ENCODE measurements at places on chromosomes 7 and 10.

- DNase-seq = no peak
Measured at GRCh38 chr7:40276061-40276460, 141.3 kb downstream of the SUGCT start.

- DNase-seq = no peak
Measured at GRCh38 chr10:8017277-8017676, 37.2 kb upstream of the GATA3 start.

DNA sequence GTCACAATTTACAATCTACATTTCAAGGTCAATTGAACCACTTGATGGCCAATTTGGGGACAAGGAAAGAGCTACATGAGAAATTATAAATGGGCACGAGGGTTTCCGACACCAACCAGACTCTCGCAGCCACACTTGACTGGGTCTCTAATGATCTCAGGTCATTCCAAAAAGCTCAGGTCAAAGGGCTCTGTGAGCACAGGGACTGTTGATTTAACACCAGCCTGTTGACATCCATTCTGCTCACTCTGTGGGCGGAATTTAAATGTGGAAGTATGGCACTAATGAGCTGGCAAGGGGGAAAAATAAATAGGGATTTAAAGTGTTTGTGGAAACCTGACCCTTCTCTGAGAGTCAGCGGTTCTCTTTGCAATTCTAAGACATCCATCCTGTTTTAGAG, 810.7 kb upstream of the AUTS2 start:
- DNase-seq = no peak

DNA sequence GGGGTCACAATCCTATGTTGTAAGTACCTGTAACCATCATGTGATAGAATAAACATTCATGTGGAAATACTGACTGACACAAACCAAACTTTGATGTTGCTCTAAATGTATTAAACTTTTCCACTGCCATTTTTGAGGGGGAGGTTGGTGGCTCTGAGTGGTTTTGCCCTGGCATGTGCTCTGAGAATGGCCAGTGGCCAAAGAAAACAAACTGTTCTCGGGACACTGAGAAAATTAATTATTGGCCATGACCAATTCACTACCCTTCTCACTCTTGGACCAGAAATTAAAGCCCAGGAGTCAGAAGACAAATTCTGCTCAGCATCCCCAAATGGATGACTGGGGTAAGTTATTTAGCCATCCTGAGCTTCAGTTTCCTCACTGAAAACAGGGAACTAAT, 195.9 kb downstream of the XPNPEP1 start:
- DNase-seq = no peak

GRCh38 chr10:97230146-97230545, 44.4 kb upstream of the SLIT1 start:
- DNase-seq = peak; percentile 56

GRCh38 chr10:118793545-118793944, 38.8 kb upstream of the CACUL1 start:
- DNase-seq = no peak

GRCh38 chr7:84196084-84196503, 1.5 kb upstream of the SEMA3A start:
- DNase-seq = no peak

DNA sequence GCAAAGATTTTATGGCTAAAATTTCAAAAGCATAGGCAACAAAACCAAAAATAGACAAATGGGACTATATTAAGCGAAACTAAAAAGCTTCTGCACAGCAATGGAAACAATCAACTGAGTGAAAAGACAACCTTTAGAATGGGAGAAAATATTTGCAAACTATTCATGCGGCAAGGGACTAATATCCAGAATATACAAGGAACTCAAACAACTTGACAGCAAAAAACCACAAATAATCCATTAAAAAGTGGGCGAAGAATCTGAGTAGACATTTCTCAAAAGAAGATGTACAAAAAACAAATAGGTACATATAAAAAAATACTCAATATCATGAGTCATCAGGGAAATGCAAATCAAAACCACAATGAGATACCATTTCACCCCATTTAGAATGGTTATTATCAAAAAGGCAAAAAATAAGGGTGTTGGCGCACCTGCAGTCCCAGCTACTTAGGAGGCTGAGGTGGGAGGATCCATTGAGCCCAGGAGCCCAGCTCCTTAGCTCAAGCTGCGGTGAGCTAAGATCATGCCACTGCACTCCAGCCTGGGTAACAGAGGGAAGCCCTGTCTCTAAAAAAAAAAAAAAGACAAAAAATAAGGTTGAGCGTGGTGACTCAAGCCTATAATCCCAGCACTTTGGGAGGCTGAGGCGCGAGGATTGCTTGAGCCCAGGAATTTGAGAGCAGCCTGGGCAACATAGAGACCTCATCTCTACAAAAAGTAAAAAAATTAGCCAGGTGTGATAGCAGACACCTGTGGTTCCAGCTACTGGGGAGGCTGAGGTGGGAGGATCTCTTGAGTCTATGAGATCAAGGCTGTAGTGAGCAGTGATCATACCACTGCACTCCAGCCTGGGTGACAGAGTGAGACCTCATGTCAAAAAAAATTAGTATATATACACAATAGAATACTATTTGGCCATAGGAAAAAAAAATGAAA, 4.2 kb upstream of the CCM2 start:
- DNase-seq = no peak

- no peak for DNase-seq
Measured at GRCh38 chr10:10489805-10490571, 527.7 kb upstream of the CELF2 start.

DNA sequence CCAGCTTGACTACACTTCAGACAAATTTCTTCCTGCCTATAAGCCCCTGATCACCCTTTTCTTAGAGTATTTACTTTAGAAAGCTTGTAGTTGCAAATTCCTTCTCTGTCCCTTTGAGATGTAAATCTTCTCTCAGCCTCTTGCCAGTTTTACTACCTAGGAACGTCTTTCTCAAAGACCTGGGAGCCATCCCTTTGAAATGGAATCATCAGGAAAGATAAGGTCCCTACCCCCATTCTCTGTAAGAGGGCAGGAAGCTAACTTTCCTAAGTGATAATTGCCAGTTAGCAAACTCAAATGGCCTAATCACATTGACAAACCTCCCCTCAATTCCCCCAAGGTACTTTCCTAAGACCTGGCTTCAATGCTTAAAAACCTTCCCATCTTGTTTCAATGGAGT, 304.5 kb downstream of the MDFIC start:
- no peak for DNase-seq

GRCh38 chr7:106865130-106866041, at the start of gene PIK3CG:
Gene PIK3CG (plus strand): TSS chr7:106865282. CDS start chr7:106867562, 2,280 bp downstream.
- DNase-seq = peak; percentile 72

- no peak for DNase-seq
Measured at GRCh38 chr7:31299336-31299735, 41.2 kb downstream of the NEUROD6 start.

GRCh38 chr7:111639934-111640333, 77.6 kb upstream of the IMMP2L start:
- DNase-seq = no peak

DNA sequence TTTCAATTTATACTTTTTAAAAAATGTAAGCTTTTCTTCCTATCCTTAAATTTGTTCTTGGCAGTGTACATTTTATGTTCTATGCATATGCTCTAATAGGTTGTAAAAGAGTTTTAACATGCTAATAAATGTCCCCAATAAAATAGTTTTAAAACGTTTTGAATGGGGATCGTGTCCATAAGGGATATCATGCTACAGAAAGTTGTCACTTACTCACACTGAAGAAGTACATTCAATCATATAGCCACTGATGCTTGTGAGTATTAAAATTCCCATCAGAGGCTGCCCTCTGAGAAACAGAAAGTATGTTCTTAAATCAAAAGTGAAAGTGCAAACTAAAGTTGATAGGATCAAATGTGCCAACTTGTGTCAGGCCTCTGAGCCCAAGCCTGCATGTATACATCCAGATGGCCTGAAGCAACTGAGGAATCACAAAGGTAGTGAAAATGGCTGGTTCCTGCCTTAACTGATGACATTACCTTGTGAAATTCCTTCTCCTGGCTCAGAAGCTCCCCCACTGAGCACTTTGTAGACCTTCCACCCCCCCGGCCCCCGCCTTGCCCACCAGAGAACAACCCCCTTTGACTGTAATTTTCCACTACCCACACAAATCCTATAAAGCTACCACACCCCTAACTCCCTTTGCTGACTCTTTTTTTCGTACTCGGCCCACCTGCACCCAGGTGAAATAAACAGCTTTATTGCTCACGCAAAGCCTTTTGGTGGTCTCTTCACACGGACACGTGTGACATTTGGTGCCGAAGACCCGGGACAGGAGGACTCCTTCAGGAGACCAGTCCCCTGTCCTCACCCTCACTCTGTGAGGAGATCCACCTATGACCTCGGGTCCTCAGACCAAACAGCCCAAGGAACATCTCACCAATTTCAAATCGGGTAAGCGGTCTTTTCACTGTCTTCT, 877 bp upstream of the NOD1 start:
- DNase-seq = peak; percentile 58

- no peak for DNase-seq
Measured at GRCh38 chr10:65565246-65565645, 1360.6 kb upstream of the LRRTM3 start.

DNA sequence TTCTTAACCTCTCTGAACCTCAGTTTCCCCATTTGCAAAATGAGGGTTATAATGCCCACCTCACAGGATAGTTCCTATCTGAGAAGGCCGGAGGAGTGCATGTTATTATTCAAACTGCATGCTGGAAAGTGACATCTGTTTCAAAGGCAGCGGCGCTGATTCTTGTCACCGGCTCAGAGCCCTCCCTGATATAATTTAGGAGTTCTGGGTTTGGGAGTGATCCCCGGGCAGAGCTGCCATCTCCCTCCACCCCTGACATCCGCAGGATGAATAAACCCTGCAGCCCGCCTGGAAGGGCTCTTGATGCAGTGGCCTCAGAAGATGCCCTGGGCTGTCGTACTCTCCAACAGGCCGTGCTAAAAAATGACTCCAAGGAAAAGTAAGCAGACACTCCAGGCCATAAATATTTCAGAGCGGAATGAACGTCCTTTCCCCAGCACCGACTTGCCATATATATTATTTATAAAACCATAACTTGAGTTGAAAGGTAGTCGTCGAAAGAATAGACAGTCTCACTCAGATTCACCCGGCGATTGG, 47.0 kb upstream of the MYL10 start:
- DNase-seq = no peak

GRCh38 chr10:58104351-58104751, 163.3 kb downstream of the IPMK start:
- DNase-seq = no peak

DNA sequence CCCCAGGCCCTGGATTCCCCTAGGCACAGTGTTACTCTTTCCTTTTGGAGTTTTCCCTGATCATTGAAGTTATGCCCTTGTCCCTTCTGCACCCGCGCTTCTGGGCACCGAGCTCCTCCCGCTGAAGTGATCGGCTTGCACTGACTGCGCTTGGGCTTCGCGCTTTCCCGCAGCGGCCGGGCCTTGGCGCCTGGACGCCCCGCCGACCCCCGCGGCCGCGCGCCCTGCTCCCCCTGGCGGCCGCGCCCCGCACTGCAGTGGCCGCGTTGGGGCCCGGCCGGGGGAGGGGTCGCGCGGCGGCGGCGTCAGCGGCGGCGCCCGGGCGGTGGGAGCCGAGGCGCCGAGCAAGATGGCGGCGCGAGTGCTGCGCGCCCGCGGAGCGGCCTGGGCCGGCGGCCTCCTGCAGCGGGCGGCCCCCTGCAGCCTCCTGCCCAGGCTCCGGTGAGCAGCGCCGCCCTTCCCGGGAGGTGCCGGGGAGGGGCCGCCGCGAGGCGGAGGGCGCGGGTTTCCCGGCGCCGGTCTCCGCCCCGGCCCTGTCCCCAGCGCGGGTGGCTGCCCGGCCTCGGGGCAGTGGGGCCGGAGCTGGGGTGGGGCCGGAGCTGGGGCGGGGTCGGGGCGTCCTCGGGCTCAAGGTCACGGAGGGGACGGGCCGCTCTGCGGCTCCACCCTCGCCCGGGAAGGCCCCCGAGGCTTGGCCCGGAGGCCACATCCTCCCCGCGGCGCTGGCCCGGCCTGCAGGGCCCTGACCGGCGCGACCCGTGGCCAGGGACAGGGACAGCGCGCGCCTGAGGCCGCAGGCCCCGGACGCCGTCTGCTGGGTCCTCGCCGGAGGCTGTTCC, at the start of gene NIPSNAP2:
Gene NIPSNAP2, plus strand, starts transcription at position 325 of the 839 bp plus-strand sequence. Its CDS starts 25 bp downstream, at position 350.
- DNase-seq = peak; percentile 72

- DNase-seq = no peak
Measured at GRCh38 chr10:44053391-44053790, 331.5 kb downstream of the CXCL12 start.

- no peak for DNase-seq
Measured at GRCh38 chr7:77727527-77727926, 31.3 kb downstream of the RSBN1L start.

DNA sequence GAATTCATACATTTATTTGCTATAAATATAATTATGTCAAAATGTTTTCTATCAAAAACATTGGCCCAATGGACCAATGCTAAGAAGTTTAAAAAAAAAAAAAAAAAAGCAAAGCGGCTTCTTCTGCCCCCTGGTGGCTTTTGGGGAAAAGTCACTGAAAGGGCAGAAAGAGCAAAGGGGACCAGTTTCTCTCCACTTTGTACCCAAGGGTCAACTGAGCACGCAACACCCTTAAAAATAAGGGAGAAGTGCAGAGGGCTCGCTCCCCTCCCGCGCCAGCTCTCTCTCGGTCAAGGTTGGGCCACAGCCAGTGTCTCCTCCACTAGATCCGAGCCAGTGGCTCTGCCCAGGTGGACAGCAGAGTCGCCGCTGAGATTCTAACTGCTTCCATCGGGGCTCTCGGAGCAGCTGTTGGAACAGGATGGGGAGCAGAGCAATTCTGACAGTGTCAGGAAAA, 136.4 kb upstream of the FGFR2 start:
- peak; percentile 17 for DNase-seq

DNA sequence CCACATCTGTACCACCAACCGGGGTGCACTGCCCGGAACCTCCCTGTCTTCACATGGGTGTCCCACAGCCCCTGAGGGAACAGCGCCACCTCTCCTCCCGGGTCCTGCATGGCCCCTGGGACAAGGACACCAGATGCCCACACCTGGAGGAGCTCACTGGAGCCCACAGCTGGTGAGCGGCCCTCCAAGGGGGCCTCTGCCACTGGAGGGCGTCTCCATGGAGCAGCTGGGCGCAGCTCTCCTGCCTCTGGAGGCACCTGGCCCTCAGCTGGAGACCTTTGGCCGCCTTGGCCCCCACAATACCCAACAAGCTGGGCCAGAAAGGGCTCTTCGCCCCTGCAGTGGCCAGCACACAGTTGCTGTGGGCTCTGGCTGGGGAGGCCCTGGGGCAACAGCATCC, 7.3 kb upstream of the NKX6-2 start:
- no peak for DNase-seq

GRCh38 chr7:158587162-158588084, at the start of gene PTPRN2:
Gene PTPRN2 (minus strand): TSS chr7:158587823.
- DNase-seq = peak; percentile 62

- DNase-seq = no peak
Measured at GRCh38 chr7:9718071-9718661, 1255.5 kb upstream of the PHF14 start.

DNA sequence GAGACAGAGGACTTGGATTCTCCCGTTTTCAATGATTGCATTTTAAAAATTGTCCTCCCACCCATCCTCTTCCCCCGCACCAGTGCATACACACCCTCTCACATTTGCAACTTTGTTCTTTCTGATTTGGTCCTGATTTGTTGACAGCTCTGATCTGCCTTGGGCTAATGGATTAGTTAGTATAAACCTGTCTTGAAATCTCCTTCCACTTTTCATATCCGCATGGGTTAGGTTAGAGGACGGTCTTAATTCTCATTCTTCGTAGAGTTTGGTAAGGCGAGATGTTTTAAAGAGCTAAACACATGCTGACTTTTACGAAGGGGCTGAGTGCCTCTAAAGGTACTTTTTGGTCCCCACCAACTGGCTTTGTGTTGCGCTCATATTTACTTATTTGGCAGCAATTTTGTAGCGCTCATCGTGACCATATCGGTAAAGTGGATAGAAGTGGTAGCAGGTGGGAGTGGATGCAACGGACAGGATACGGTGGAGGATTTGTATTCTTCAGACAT, 1.1 kb downstream of the AHR start:
- DNase-seq = peak; percentile 44

GRCh38 chr10:124281666-124282065, 137.1 kb downstream of the OAT start:
- no peak for DNase-seq
